ENCODE measurements at places on chromosomes 7 and 10. TPM values are rescaled to one million over a fixed set of nuclear protein-coding genes. Genes with fewer than 3 reads are reported as not detected.

C10orf105 gene
- 0.68 TPM for polyA plus RNA-seq

HECTD2 gene
- polyA plus RNA-seq: 8.1 TPM

GRCh38 chr10:15325243-15325943, 45.7 kb downstream of the FAM171A1 start:
- no peak for DNase-seq

DNA sequence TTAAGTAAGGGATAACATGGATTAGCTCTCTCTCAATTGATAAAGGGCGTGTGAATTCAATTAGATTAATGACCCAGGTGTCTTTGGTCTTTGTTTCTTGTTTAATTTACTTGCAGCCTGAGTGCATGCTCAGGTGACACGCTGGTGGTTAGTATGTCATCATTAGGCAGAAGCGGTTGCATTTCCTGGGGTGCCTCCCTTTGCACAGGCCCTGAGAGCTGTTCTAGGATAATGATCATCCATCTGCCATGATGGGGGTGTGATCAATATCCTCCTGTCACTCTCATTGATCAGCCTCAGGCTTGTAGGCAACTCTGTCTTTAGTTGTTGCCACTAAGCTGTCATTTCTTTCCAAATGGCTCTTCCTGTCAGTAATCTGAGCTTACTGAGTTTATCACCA, 99.6 kb upstream of the NPS start:
- DNase-seq: no peak
